ENCODE measurements at places on chromosomes 7 and 10. TPM values are rescaled to one million over a fixed set of nuclear protein-coding genes. Genes with fewer than 3 reads are reported as not detected.

DNA sequence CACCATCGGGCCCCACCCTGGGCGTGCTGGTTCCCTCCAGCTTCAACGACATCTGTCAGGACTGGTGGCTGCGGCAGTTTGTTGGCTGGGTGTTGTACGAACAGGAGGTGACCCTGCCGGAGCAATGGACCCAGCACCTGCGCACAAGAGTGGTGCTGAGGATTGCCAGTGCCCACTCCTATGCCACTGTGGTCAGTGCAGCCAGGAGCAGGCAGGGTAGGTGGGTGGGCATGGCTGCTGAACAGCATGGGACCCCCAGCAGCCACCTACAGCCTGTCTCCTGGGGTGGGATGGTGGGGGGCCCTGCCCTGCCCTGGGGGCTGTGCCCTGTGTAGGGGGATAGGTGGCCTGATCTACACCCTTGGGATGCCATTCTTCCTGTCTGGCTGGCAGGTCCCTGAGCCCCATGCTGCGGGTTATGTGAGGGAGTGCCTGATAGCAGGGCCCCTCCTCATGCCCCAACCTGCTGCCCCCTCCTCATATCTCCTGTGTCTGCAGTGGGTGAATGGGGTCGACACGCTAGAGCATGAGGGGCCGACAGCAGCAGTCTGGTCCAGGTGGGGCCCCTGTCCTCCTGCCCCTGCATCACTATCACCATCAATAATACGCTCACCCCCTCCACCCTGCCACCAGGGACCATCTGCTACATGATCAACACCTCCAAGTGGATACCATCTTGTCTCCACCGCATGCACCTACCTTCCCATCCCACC is 56.9 kb downstream of the ZNF727 start:
- DNase-seq: no peak

GRCh38 chr7:66597461-66597860 is 31.2 kb upstream of the KCTD7 start:
- DNase-seq: no peak

DNA sequence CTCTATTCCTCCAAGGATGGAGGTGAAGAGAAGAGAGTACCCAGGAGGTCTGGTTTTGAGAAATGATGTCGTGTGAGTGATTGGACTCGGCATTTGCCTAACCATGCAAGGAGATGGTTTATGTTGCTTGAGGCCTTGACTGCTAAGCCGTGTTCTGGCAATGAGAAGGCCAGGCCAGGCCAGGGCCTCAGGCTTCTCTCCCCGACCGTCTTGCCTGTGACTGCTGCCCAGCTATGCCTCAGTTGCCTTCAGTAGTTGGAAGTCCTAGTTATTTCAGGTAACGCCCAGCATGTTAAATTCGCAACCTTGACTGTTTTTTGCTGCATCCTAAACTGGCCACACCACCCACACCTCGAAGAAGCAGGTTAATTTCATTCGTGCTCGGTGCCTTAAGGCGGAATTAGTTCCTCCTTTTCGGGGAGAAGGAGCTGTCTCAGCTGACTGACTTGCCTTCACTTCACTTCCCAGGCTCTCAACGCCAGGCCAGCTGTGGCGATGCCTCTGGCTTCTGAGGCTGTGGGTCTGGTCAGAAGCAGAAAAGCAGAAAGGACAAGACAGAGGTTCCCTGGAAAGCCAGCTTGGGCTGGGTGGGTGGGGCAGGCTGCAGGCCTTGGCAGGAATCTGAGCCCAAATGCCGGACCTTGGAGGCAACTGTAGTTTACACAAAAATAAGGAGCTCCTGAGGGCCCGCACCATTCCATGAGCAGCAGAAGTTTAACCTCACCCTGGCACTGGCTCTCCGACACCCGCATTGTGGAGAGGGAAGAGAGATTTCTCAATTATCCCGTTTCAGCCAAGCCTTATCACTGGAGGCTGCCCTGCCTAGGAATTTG is 61.9 kb upstream of the SAMD8 start:
- DNase-seq: peak; percentile 52

DNA sequence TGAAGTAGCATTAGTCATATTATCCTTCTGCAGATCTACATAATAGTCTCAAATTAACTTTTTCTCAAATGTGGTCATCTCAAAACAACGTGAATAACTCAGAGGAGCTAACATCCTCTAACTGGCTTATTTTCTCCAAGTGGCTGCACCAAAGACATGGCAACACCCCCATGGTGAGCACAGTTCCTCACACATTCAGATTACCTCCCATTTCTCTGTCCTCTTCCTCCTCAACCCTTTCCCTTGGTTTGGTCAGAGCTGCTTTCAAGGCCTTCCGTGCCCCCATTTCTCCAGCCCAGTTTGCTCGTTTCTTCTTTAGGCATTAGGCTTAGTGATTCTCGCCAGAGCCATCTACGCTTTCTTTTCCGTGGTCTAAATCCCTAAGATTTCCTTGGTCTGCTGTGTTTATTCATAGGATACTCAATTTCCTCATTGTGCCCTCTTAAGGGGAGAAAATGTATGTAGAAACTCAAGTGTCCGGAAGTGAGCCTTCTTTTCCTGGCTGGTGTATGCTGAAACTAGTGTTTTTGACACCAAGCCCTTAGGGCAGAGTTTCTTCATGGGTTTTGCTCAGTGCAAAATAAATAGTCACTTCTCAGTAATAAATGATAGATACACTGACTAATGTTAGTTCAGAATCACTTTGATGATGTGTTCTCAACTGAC is 2.6 kb downstream of the MET start:
- DNase-seq: no peak

DNA sequence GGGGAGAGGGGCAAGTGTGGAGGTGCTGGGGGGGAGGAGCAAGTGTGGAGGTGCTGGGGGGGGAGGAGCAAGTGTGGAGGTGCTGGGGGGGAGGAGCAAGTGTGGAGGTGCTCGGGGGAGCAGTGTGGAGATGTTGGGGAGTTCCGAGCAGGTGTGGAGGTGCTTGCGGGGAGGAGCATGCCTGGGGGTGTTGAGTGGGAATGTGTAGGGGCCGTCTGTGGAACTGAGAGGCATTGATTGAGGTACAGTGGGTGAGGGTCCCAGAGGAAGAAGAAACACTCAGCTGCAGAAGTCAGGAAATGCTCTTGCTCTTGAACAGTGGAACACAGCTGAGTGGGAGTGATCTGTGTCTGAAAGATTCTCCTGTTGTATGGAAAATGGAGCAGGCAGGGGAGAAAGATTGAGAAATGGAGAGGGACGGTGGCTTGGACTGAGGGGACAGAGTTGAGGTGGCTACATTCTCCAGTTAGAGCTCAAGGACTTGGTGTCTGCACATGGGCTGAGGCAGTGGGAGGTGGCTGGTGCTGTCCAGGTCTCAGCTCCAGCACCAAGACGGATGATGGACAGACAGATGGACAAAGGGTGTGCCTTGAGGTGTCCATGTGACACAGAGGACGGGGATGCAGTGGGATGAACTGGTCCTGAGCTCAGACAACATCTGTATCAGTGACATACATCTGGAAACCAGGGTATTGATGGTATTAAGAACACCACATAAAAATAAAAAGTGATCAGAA is 25.2 kb upstream of the NCAPG2 start:
- no peak for DNase-seq

GRCh38 chr10:120098232-120098930 is 205.9 kb downstream of the SEC23IP start:
- no peak for DNase-seq

- DNase-seq: no peak
These were observed 71.7 kb downstream of the IKZF1 start for GRCh38 chr7:50376056-50376820.

DNA sequence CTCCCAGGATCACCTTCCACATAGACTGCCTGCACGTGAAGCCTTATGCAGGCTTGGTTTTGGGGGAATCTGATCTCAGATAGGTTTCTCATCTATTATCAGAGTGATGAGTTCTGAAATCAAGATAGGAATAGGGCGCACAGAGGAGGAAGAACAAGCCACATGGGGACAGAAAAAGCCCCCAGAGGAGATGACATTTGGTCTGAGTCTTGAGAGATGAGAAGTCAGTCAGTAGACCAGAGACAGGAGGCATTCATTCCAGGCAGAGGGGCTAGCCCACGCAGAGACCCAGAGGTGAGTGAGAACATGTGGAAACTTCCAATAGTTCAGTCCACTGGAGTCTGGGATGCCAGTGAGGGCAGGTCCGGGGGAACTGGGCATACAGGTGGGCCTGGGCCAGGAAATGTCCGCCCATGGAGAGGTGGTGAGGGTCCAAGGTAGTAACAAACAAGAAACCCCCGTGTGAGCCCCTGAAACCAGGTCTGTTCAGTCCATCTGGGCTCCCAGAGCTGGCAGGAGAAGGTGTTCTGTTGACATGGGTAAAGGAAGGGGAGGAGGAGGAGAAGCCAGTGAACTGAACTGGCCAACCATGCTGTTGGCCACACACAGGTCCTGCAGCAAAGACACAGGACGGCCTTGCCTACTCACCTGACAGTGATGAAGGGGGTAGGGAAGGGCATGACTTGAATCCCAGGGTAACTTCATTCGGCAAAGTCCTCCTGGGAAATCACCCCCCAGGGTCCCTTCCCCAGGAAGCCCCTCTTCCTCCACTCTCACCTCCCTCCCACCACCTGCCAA is 69.3 kb upstream of the SMNDC1 start:
- no peak for DNase-seq

GRCh38 chr10:17472481-17473227 is 18.3 kb upstream of the ST8SIA6 start:
- DNase-seq: no peak

DNA sequence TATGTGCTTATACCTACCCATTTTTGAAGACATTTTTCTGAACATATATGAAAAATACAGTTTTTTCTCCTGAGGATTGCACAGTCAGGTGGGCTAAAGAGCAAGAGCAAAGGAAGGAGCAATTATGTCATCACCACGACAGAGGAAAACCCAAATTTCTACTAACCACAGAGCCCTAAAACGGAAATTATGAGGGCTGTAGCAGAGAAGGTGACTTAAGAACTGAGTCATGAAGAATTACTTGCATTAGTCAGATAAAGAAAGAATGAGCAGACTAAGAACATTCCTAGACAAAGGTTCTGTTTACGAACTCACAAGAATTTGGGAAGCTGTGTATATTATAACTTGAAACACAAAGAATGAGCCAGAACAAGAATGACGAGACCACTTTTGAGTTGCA is 974.4 kb downstream of the NXPH1 start:
- no peak for DNase-seq

DNA sequence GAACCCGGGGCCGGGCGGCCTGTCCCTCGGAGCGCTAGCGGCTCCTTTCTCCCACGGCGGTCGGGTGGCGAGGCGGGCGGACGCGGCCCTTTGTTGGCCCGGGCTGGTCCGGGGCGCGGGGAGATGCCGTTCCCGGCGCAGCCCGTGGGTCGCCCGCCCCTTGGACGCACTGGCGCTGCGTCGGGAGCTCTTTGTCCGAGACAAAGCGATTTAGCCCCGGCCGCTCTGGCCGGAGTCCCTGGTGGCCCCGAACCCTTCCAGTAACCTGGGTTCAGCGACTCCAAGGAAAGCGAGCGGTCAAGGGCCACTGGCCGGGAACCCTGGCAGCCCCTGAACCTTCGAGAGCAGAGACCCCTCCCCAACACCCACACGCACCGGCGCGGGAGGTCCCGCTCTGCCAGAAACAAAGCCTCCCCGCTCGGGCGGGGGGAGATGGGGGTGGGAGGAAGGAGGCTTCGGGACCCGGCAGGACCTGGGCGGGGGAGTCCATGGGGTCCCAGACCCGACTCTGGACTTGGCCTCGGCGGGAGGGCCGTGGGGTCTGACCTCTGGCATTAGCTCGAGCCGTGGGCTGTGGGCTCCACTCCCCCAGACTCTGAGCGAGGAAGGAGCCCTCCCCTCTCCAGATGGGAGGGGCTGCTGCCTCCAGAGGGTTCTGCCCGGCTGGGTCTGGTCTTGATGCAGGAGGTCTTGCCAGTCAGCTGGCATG is 836 bp downstream of the DPYSL4 start:
- DNase-seq: peak; percentile 37

GRCh38 chr7:70857793-70858545 is 274.0 kb upstream of the GALNT17 start:
- no peak for DNase-seq

- DNase-seq: no peak
These were observed 37.9 kb downstream of the SLC25A28 start for GRCh38 chr10:99582255-99582770.

DNA sequence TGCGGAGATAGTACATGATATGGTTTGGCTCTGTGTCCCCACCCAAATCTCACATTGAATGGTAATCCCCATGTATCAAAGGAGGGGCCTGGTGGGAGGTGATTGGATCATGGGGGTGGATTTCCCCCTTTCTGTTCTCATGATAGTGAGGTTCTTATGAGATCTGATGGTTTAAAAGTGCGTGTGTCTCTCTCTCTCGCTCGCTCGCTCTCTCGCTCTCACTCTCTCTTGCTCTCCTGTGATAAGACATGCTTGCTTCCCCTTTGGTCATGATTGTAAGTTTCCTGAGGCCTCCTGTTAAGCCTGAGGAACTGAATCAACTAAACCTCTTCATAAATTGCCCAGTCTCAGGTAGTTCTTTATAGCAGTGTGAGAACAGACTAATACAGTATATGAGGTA is 171.9 kb downstream of the NSUN6 start:
- DNase-seq: no peak

DNA sequence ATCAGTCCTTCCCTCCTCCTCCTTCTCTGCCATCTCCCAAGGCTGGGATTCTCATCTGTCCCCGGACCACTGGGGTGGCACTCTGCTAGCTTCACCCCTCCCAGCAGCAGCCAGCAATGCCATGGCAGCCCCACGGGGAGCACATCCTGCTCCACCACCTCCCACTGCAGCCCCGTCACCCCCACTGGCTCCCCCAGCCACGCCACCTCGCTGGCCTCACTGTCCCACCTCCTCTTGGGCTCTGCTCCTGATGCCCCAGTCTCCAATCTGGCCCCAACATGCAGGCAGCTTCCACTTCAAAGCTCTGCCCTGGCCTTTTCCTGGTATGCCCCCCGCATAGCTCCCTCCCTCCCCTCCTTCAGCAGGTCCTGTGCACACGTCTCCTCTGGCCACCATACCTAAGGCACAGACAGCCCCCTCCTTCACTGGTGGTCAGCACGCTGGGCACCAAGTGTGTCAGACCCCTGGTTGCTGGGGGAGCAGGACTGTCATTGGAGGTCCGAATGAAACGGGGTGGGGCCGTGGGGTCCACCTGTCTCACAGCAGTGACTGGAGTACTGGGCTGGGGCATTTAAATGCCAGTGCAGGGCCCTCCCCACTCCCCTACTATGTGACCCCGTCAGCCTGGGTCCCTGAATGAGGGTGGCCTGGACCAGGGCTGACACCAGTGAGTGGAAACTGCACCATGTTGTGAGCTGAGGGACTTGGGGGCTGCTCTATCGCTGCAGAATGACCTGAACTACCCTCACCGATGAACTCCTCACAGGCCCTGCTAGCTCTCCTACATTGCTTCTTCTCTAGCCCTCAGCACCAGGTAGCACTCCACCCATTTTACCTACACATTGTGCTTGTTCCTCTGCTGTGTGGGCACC is 38.7 kb downstream of the RASGEF1A start:
- no peak for DNase-seq

IGF2BP3 gene
- 60.2 TPM for total RNA-seq

NEURL1 gene
- total RNA-seq: 0.14 TPM

STK31 gene
- 0.74 TPM for total RNA-seq

CCDC3 gene
- total RNA-seq: 10.2 TPM

CHPF2 gene
- total RNA-seq: 54.0 TPM

PKD2L1 gene
- total RNA-seq: 1.1 TPM

GIMAP7 gene
- 30.8 TPM for total RNA-seq

Measured in lung (tissue), 17 donors.